Muscle of leg (tissue), 16 donors: ENCODE measurements at places on chromosomes 11 and 22. TPM values are rescaled to one million over a fixed set of nuclear protein-coding genes. Genes with fewer than 3 reads are reported as not detected.

The CASP12 gene
- 0.22 TPM for total RNA-seq

The DGAT2 gene
- total RNA-seq, result 0.31 TPM

The SYT8 gene
- 0.27 TPM for total RNA-seq

GRCh38 chr22:24516301-24516737, 21.2 kb downstream of the UPB1 start:
- DNase-seq, result peak; percentile 92
- H3K4me1 ChIP-seq, result peaks cover 22% of the 10 kb centered on the region
- H3K4me3 ChIP-seq, result no peak overlapping the region
- H3K27me3 ChIP-seq, result no peaks in the 10 kb centered on the region
- H3K36me3 ChIP-seq, result no peaks in the 10 kb centered on the region

GRCh38 chr11:134518616-134519389, 106.8 kb upstream of the B3GAT1 start:
- no peak overlapping the region for H3K4me3 ChIP-seq
- H3K27ac ChIP-seq, result no peak overlapping the region
- H3K4me1 ChIP-seq, result peaks cover 18% of the 10 kb centered on the region
- H3K27me3 ChIP-seq, result peaks cover 17% of the 10 kb centered on the region

GRCh38 chr22:38947321-38948140, 9.9 kb upstream of the APOBEC3A start:
- no peaks in the 10 kb centered on the region for H3K36me3 ChIP-seq
- H3K4me1 ChIP-seq, result no peaks in the 10 kb centered on the region
- DNase-seq, result no peak
- H3K4me3 ChIP-seq, result no peak overlapping the region

DNA sequence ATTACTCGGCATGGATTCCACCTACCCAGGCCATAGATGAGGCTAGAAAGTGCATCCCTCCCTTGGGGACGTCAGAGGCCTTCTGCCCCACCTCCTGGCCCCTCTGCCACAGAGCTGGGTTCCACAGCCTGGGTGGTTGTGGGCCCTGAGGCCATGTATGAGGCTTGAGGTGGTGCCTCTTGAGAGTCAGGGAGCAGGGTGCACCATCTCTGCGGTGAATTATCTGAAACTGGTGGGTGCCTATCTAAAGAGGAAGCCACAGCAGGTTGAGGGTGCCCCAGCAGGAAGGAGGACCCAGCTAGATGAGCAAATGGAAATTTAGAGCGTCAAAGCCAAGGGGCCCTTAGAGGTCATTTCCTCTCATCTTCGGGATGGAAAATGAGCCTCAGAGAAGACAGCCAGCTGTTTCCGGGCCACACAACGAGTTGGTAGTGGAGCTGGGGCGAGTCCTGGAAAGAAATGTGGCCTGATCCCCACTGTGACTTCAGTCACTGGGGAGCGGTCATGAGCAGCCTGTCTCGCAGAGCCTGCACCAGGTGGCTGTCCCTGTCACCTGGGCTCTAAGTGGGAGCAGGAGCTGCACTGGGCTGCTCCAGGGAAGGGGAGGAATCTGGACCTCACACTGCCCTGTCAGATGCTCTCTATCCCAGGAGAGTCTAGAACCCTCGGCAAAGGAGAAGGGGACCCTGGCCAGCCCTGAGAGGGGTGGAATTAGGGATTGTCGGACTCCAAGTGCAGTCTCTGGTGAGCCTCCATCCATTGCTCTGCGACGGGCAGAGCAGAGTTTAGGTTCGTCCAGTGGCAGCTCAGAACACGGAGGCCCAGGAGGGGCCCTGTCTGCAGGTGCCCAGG, 7.3 kb downstream of the ADORA2A start:
- H3K4me1 ChIP-seq, result peaks cover 86% of the 10 kb centered on the region
- no peaks in the 10 kb centered on the region for H3K27me3 ChIP-seq
- H3K4me3 ChIP-seq, result no peak overlapping the region
- H3K36me3 ChIP-seq, result peaks cover 7% of the 10 kb centered on the region

GRCh38 chr22:33529424-33530113, 390.7 kb downstream of the LARGE1 start:
- H3K27ac ChIP-seq, result no peak overlapping the region
- no peaks in the 10 kb centered on the region for H3K36me3 ChIP-seq
- DNase-seq, result no peak
- no peaks in the 10 kb centered on the region for H3K4me1 ChIP-seq
